ENCODE measurements at places on chromosomes 2 and 18.

GRCh38 chr2:174145827-174146226 is 102.5 kb downstream of the OLA1 start:
- DNase-seq: no peak

GRCh38 chr18:41756141-41756540 is 198.9 kb upstream of the PIK3C3 start:
- no peak for DNase-seq

GRCh38 chr2:63856303-63856603 is 14.6 kb downstream of the UGP2 start:
- DNase-seq: no peak

DNA sequence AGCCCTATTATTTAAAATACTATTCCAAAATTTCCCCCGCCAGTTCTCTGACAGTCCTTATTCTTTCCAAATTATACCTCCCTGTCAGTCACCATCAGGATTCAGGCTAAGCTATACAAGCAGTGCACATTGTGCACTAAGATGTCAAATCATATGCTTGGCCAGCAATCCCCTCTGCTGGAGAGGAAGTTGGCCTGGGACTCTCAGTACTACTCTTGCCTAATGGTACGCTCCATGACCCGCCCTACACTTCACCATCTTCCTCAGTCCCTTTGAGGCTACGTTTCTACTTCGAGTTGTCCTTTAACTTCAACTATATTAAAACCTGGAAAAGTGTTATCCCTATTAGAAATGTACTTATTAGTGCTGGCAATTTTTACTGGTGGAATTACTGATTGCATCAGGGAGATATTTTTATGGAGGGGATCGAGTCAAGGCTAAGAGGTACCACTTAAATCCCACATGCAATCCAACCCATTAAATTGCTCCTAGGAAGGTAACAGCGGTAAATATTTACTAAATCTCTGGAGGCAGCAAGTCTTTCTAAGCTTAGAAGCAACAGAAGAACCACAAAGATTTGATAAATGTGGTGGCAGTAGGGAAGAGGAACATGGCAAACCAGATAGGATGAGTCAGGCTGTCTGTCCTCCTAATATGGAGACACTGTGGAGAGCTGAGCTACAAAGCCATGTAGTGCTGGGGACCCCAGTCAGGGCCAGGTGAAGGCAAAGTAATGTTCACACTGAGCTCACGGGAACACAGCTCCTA is 2.7 kb downstream of the USP40 start:
- no peak for DNase-seq

GRCh38 chr2:222364285-222364895 is 60.0 kb upstream of the SGPP2 start:
- DNase-seq: no peak

DNA sequence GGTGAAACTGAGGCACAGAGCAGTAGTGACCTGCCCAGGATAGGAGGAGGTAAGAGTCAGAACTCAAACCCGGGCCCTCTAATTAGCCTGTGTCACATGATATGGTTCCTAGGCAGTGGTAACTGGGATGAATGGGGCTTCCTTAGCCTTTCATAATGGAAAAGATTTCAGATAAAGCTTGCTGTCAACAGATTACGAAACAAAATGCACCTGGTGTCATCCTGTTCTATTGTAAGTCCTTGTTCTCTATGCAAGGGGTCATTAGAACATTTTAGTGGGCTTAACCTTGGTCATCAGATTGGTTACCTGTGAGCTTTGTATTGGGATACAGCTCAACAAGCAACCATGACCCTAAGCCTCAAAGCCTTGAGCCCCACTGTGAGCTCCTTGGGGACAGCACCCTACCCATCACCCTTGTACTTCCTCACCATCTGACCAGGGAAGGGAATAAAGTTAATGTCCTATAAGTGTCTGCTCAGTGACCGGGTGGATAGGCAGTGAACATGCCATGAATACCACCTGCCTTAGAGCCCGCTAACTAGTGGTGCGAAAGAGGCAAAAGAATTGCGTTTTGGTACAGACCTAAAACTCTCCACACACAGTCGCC is 70.3 kb upstream of the RMDN2 start:
- no peak for DNase-seq

DNA sequence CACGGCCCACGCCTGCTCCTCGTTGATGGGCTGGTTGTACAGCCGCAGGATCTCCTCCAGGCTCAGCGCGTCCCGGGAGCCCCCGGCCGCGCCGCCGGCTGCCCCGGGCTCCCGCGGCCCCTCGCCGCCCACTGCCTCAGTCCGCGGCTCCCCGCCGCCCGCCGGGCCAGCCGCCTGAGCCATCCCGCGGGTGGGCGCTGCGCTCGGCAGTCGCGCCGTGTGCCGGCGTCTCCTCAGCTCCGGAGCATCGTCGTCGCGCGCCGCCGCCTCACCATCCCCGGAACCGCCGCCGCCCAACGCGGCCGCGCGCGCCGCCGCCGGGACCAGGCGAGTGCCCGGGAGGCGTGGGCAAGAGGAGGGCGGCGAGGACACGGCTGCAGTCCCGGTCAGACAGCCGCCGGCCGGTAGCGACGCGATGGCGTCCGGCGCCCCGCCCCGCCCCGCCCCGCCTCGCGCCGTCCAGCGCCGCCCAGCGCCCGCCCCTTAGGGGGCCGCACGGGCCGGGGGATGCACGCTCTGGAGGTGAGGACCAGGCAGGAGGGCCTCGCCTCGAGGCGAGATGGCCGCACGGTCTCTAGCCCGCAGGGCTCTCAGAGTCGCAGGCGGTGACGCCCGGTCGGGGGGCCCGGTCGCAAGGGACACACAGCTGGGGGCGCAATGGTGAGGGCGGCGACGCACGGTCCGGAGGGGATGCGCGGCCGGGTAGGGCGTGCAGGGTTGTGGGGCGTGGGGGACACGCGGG is at the start of gene SPIRE1:
SPIRE1 (minus strand) TSS at position 424 of the 742 bp plus-strand sequence; CDS start at position 183, 241 bp downstream.
- peak; percentile 71 for DNase-seq

DNA sequence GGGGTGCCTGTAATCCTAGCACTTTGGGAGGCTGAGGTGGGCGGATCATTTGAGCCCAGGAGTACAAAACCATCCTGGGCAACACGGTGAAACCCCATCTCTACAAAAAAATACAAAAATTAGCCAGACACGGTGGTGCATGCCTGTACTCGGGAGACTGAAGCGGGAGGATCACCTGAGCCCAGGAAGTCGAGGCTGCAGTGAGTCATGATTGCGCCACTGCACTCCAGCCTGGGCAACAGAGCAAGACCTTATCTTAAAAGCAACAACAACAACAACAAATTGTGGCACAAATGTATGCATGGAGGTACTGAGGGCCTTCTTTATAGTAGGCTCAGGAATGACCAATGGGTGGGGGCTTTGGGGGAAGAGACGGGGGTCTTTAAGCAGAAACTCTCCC is 38.5 kb downstream of the HPCAL1 start:
- no peak for DNase-seq

GRCh38 chr2:11764359-11764758 is 17.9 kb downstream of the LPIN1 start:
- DNase-seq: no peak

DNA sequence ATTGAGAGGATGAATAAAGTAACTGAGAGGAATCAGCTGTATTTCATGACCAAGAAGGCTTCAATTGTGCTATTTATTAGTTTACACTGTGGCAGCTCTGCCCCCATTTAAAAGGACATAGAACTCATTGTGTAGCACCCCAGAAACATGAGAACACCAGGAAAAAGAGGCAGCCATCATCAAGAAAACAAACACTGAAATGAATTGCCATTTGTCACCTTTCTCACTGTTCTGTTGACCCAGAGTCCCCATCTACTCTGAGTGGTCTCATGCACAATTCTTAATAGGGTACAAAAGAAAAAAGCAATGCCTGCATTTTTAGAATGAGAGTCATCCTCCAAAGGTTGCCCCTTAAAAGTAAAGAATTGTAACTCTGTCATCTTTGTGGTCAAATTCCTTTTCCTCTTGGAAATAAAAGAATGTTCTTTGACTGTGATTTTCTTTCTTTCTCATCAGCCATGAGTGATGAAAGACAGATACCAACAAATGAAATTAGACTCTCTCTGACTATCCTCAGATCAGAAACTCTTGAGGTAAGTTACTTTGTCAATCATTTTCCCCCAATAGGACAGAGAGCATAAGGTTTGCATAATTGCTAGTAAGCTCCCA is 1941.9 kb upstream of the PIK3C3 start:
- DNase-seq: no peak

- DNase-seq: no peak
These were observed 499.7 kb downstream of the PTH2R start for GRCh38 chr2:208906330-208906729.

DNA sequence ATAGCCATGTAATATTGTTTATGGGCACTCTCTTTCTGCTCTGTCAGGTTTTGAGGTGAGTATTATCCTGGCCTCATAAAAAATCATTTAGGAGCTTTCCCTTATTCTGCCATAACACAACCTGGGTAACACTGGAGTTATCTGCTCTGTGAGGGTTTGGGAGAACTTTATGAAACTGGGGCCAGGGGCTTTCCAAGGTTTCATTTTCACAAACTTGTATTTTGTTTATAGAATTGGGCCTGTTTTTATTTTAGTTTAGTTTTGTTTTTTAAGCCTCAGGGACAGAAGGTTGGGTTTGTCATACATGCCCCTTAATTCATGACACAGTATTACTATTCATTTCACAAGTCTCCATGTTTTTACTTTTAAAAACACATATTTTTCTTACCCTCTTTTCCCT is 83.5 kb downstream of the IRS1 start:
- no peak for DNase-seq

GRCh38 chr2:36450466-36451196 is 95.1 kb downstream of the CRIM1 start:
- DNase-seq: no peak

GRCh38 chr2:138689705-138690104 is 90.5 kb downstream of the NXPH2 start:
- no peak for DNase-seq

DNA sequence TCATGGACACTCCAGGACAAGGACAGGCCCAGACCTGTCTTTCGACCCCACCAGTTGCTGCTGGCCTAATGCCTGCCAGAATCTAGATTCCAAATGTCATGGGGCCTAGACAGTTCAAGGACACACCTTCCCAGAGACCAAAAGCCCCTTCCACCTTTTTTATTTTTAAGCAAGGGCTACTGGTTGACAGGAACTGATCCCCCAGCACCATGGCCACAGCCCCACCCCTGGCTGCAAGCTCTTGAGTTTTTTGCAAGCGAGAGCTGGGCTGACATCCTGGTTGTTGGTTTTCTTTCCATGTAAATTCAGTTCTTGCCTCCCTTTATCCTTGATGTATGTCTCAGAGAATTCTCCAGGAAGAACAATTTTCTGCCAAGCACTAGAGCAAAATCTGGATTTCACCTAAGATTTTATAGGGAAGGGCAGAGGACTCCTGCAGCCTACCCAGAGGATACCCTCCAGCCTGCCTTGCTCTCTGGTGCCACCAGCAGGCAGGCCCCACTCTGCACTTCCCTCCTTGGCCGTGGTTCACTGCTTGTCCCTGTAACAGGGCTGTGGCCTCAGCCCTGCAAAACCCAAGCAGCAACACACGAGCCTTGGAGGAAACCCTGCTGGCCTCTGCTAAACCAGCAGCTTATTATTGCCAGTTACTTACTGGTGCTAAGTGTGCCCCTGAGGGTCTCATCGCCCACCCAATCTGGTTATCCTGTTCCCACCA is 97.7 kb downstream of the TWIST2 start:
- DNase-seq: no peak

- DNase-seq: no peak
These were observed 61.8 kb upstream of the STK17B start for GRCh38 chr2:196233021-196233804.

DNA sequence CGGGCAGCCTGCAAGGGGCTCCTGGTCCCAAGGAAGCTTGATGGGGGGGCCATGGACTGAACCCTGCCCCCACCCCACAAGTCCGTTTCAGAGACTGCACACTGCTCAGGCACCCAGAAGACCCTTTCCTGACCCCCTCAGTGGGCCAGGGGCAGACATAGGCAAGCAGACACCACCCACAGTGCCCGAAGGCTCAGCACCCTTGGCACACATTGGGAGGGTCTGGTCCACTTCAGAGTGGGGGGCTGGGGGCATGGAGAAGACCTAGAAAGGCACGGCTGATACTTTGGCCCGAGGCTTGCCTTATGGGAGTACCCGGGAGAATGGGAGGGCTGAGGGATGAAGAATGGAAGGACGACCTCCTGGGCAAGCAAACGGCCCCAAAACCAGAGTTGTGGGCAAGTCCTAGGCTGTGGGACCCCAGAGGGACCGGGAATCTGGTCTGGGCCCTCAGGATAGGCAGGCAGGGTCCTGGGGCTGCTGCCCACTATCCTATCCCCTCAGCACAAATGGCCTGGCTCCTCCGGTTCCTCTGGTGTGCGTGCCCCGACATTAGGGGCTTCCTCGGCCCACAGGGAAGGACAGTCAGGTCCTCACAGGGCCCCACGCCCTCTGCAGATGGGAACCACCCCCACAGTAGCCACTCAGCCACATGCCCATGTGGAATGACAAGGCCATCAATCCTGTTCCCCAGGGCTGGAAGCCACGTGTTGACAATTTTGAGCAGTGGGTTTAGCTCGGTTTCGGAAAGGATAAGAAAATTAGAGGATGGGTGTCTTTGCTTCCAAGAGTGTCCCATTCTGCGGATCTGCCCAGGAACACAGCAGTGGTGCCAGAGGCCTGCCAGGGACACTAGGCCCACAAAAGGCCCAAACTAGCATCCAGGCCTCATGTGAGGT is 15.0 kb upstream of the GPC1 start:
- peak; percentile 7 for DNase-seq

GRCh38 chr2:100107906-100108647 is 34.3 kb downstream of the AFF3 start:
- no peak for DNase-seq

- no peak for DNase-seq
These were observed 1.7 kb upstream of the KCNG2 start for GRCh38 chr18:79796016-79796415.

DNA sequence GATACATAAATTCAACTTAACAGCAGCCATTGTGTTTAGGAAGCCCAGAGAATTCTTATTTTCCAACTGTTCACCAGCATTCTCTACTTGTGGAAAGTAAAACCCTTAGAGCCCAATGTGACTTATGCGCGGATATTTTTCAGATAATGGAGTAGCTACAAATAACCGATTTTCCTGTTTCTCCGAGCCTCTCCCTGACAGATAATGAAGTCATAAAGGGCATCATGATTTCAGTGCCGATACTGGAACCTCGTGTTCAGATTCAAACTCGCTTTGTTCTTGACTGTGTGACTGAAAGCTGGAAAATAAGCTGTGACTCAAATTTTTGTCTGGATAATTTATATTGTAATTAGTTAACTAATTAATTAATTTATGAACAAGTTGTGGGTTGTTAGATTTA is 228.2 kb downstream of the VAPA start:
- DNase-seq: no peak

DNA sequence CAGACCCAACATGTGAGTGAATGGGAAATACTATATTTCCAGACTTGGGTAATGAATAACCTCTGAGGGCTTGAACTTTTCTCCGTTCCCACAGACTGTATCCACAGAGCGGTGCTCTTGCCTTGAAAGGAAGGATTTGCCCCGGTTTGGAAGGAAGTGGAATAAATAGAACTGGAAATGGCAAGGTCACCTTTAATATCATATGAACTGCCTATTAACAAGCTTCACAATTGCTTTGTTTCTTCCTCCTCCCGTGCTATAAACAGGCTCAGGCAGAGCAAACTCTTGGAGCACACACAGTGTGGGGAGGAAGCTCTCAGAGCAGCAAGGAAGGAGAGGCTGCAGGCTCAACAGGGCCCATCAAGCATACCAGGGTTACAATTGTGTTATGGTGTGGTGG is 28.5 kb upstream of the DARS1 start:
- no peak for DNase-seq

GRCh38 chr18:32759611-32760167 is 13.1 kb downstream of the KLHL14 start:
- no peak for DNase-seq

Data from ovary (tissue), 10 donors.